ENCODE measurements at places on chromosomes 13 and 19.

GRCh38 chr19:52923778-52924593 lies 758 bp upstream of the ZNF888 start:
- DNase-seq = peak; percentile 73

GRCh38 chr13:99215184-99215830 lies 14.7 kb downstream of the UBAC2 start:
- DNase-seq = no peak

DNA sequence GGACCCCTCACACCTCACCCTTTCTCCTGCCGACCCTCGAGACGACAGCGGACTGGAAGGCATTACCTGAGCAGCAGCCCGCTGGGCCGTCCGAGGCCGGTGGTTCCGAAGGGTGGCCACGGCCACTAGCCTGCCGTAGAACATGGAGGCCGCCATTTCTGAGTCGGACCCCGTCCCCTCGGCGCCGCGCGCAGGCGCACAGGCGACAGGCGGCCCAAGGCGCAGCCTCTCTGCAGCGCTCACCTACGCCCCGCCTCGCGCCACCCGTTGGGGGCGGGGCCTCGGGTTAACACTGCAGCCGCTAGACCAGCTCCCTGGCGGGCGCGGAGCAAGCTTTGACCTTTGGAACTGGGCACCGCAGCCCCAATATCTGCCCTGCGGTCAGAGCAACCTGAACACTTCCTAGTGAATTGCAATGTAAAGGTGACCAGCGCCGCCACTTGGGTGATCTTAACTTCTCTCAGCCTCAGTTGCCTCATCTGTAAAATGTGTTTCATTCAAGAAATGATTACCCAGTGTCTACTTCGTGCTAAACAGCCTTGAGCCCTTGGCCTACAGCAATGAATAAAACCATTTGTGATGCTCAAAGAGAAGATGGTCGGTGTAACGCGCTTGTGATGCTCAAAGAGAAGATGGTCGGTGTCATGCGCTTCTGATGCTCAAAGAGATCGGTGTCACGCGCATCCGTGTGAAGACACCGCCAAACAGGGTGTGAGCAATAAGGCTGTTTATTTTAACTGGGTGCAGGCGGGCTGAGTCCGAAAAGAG lies at the start of gene SUCLA2:
TSS of gene SUCLA2 (minus strand) at position 160 of the 768 bp plus-strand sequence. CDS start at position 156, 4 bp downstream.
- DNase-seq = peak; percentile 92

- DNase-seq = no peak
Measured at GRCh38 chr19:51138549-51138979, 3.5 kb upstream of the SIGLEC7 start.

DNA sequence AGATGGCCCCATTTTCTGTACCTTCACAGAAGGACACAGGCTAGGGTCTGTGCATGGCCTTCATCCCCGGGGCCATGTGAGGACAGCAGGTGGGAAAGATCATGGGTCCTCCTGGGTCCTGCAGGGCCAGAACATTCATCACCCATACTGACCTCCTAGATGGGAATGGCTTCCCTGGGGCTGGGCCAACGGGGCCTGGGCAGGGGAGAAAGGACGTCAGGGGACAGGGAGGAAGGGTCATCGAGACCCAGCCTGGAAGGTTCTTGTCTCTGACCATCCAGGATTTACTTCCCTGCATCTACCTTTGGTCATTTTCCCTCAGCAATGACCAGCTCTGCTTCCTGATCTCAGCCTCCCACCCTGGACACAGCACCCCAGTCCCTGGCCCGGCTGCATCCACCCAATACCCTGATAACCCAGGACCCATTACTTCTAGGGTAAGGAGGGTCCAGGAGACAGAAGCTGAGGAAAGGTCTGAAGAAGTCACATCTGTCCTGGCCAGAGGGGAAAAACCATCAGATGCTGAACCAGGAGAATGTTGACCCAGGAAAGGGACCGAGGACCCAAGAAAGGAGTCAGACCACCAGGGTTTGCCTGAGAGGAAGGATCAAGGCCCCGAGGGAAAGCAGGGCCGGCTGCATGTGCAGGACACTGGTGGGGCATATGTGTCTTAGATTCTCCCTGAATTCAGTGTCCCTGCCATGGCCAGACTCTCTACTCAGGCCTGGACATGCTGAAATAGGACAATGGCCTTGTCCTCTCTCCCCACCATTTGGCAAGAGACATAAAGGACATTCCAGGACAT lies 7.0 kb upstream of the CEACAM7 start:
- DNase-seq = no peak

- DNase-seq = no peak
Measured at GRCh38 chr13:32391101-32391619, 36.8 kb downstream of the N4BP2L1 start.

DNA sequence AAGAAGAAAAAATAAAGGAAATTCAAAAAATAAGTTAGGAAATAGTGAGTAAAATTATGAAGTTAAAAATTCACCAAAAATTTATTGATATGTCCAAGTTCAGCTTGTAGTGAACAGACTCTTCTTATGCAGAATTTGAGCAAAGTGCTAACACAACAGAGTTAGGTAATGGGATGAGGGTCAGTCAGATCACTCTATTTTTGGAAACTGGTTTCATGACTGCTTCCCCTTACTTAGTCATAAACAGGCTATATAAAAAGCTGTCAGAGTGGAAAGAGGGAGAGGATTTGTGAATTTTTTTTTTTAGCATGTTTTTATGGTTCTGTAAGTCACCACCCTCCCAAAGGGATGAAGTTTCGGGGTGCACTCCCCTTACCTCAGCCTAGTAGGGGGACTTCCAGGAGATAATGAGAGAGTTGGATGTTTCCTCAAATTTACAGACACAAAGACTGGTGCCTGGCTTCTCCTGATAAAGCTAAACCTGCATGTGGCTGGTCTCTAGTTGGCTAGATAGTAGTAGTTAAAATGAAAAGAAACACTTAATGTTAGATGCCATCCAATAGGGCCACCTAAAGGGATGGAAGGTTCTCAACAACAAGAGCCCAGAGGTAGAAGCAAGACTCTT lies 4.5 kb downstream of the CPB2 start:
- no peak for DNase-seq

- peak; percentile 6 for DNase-seq
Measured at GRCh38 chr13:39538816-39539790, 63.9 kb downstream of the LHFPL6 start.

DNA sequence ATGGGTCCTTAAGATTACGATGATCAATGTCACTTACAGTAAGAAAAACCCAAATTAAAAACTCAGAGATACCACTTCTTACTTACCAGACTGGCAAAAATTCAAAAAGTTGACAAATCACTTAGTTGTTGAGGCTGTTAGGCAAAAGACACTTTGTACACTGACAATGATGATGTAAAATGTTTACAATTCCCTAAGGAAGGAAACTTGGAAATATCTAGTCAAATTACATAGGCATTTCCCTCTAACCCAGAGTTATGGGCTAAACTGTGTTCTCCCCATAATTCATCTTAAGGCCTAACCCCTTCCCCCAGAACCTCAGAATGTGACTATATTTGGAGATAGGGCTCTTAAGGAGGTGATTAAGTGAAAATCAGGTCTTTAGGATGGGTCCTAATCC lies 12.0 kb downstream of the TGDS start:
- no peak for DNase-seq

DNA sequence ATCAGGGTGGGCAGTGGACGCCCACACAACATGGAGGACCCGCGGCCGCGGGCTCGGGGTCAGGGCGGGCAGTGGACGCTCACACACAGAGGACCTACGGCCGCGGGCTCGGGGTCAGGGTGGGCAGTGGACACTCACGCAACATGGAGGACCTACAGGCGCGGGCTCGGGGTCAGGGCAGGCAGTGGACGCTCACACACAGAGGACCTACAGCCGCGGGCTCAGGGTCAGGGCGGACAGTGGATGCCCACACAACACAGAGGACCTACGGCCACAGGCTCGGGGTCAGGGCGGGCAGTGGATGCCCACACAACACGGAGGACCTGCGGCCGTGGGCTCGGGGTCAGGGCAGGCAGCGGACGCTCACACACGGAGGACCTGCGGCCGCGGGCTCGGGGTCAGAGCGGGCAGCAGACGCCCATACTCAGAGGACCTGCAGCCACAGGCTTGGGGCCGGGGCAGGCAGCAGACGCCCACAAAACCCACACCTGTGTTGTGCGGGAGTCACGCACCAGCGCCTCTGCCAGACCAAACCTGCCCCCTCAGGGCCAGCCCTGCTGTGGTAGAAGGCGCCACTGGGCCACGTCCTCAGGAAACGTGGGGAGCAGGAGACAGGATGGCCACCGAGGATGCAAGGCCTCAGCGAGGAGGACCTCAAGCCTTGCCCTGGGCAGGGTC lies 27.6 kb upstream of the C13orf46 start:
- DNase-seq = no peak

DNA sequence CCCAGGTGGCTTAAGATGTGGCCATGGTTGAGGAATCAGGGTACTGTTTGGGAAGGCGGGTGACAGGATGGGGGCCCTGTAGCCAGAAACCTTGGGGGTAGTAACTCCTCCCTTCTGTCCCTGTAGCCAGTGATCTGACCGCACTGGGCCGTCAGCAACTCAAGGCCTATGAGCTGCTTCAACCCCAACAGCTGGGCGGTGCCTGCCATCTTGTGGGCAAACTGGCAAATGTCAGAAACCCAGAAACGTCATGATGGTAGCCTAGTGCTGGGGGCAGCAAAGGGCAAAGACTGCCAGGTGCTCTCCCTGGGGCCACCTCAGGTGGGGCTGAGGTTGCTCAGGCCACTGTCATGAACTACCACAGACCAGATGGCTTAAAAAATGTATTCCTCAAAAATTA lies 3.5 kb downstream of the COPE start:
- peak; percentile 46 for DNase-seq

- no peak for DNase-seq
Measured at GRCh38 chr13:18962168-18962734, 219.4 kb downstream of the TUBA3C start.

- DNase-seq = no peak
Measured at GRCh38 chr19:55376241-55376933, at the start of gene TMEM190. TMEM190 (plus strand) TSS chr19:55376826; CDS start chr19:55376854, 28 bp downstream.

GRCh38 chr19:7170983-7171382 lies 101.5 kb downstream of the ZNF557 start:
- no peak for DNase-seq

DNA sequence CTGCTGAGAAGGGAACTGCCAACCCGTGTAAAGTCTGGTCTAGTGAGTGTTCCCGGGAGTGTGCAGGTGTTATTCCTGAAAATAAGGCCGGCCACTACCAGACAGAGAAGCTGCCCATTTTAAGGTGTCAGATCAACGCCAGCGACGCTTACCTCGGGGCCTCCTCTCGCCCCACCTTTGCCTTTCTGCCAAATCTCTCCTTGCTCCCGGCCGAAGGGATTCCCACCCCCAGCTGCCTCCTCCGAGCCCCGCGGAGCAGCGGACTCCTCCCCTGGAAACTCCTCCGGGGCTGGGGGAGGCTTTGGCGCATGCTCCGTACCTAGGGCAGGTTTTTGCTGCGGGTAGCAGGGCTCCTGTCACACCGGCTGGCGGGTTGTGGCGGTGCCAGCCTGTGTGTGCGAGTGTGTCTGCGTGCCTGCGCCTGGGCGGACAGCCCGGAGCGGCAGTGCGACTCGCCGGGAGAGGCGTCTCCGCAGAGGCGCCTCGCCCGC lies at the start of gene HS6ST3:
TSS of gene HS6ST3 (plus strand) at position 359 of the 491 bp plus-strand sequence.
- DNase-seq = peak; percentile 51

GRCh38 chr13:98892821-98893220 lies 85.0 kb downstream of the DOCK9 start:
- DNase-seq = no peak

DNA sequence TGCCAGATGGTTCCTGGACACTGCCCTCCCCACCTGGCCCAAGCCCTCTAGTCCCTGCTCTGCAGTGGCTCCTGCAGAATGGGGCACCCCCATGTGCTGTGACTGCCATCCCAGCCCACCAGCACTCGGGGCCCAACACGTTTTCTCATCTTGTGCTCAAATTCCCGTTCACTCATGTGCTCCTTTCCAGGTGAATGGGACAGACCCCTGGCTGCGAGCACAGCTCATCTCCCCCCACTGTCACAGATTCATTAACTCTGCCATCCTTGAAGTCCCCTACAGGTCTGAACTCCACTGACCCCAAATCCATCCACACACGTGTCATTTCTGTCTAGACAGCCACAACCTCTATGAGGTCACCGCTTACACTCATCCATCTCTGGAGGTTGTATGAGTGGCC lies 23.6 kb downstream of the TUBA3C start:
- DNase-seq = no peak

- DNase-seq = no peak
Measured at GRCh38 chr13:29522044-29522685, 73.3 kb downstream of the SLC7A1 start.

DNA sequence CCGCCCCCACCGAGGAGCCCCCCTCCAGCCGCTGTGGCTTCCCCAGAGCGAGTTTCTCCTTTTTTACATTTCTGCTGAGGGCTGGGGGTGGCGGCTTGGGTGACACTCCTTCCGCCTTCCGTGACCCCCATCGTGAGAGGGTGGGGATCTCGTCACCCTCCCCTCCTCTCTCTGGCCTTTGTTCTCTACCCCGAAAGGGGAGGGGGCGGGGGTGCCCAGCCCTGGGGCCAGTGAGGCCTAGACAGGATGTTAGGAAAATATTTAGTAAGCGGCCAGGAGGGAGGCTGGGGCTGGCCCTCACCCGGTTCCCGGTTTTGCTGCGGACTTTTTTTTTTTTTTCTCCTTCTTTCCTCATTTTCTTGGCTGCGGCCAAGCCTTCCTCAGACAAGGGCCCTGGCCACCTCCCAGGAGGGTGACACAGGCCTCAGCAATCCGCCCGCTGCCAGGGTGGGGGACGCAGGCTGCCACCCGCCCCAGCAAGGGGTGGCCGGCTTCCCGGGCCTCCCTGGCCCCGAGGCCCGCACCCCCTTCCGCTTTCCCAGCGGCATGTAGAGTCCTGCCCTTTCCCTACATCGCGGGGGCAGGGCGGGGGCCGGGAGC lies 3.9 kb downstream of the MIDN start:
- peak; percentile 94 for DNase-seq

DNA sequence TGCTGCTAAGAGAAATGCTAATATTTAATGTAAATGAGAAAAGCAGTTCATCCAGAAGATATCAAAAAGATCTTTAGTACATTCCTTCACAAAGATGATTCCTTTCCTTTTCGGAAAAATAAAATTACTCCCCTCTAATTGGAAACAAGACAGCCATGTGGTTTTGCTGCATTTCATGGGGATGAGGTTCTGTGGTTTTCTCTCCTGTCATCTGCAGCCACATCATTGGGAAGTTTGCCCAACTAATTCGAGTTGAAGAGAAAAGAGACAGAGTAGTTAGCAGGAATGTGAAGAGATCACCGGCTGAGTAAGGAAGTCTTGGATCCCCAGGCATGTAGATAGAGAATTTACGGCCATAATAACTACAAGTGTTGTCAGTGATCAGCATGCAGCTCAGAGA lies 122.1 kb downstream of the CYSLTR2 start:
- DNase-seq = peak; percentile 92

Data from kidney tubule cell (primary cell).